Panc1 (cell line): ENCODE measurements at places on chromosomes 4 and X. TPM values are rescaled to one million over a fixed set of nuclear protein-coding genes. Genes with fewer than 3 reads are reported as not detected.

GRCh38 chr4:36152735-36153134, 91.6 kb downstream of the ARAP2 start:
- no peaks in the 10 kb centered on the region for H3K4me1 ChIP-seq
- H3K27me3 ChIP-seq, result no peaks in the 10 kb centered on the region
- no peak for DNase-seq
- no peak overlapping the region for H3K27ac ChIP-seq
- no peak overlapping the region for H3K4me3 ChIP-seq

Gene NEUROG2
- total RNA-seq, result not detected

Gene SLC10A4
- 1.2 TPM for total RNA-seq

DNA sequence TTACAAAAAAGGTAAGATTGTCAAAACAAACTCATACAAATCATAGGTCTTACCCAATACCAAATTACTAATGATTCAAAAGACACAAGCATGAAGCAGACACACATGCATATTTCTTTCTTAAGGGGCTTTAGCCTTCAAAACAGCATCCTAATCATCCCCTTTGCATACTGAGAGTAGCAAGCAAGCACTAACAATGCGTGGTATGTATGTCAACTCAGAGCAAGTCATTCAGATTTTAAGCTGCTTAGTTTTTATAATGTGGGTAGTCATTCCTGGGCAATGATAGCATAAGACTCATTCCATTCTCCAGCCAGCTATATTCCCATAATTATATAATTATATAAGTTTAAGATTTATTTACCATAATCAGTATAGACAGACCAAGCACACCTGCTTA, 219.6 kb downstream of the DKK2 start:
- no peak overlapping the region for H3K4me3 ChIP-seq
- no peaks in the 10 kb centered on the region for H3K36me3 ChIP-seq
- H3K27ac ChIP-seq, result no peak overlapping the region
- no peak for DNase-seq
- H3K4me1 ChIP-seq, result no peaks in the 10 kb centered on the region

DNA sequence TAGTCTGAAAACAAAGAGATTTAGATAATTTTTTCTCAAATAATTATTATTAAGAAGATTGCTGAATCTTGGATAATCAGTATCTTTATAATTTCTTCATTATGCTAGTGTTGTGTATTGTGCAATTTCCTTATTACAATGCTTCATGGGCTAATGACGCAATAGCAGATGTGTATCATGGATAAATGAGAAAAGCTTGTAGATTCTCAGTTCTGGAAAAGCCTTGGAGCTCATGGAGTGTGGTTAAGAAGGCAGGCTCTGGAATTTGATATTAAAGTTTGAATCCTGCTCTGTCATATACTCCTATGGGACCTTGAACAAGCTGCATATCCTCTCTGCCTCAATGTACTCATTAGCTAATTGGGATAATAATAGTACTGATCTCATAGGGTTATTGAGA, 18.9 kb upstream of the CXCL8 start:
- H3K4me1 ChIP-seq, result no peaks in the 10 kb centered on the region
- no peak overlapping the region; the same call in 1 of the 2 replicates for H3K27ac ChIP-seq
- DNase-seq, result no peak
- H3K4me3 ChIP-seq, result no peak overlapping the region
- H3K36me3 ChIP-seq, result no peaks in the 10 kb centered on the region

- H3K36me3 ChIP-seq, result no peaks in the 10 kb centered on the region
- H3K27ac ChIP-seq, result no peak overlapping the region
- no peak for DNase-seq
- H3K4me3 ChIP-seq, result no peak overlapping the region
- no peaks in the 10 kb centered on the region; the same call in 1 of the 2 replicates for H3K27me3 ChIP-seq
Measured at GRCh38 chr4:108181704-108182103, 13.0 kb upstream of the LEF1 start.

Gene HS6ST2
- total RNA-seq, result 0.26 TPM

Gene CXXC4
- 0.59 TPM for total RNA-seq

DNA sequence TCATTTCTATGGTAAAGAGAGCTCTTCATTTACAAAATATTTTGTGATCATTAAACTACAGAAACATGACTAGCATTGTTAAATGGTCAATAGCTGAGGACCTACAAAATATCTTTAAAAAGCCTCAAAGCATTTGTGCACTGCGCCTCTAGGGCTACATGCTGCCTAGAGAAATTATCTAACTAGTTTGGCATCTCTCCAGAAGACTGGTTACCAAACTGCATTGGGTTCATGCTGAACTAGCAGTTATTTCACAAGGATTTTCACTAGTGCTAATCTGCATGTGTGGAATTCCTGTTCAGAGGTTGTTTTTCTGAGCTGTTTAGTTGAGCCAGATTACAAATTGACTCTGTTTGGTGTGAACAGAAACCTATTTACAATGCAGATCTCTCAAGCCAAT, 58.5 kb upstream of the PITX2 start:
- no peaks in the 10 kb centered on the region for H3K4me1 ChIP-seq
- no peaks in the 10 kb centered on the region for H3K36me3 ChIP-seq
- DNase-seq, result no peak
- no peaks in the 10 kb centered on the region for H3K27me3 ChIP-seq
- H3K4me3 ChIP-seq, result no peak overlapping the region
- no peak overlapping the region for H3K27ac ChIP-seq

Gene SPANXN3
- not detected for total RNA-seq
